Activated CD4-positive, alpha-beta T cell treated with anti-CD3 and anti-CD28 coated beads, Interleukin-2, amount 10 ng/mL, durations not matched to agents 24 days and 14 days (primary cell): ENCODE measurements at places on chromosomes 11 and 22. TPM values are rescaled to one million over a fixed set of nuclear protein-coding genes. Genes with fewer than 3 reads are reported as not detected.

- H3K27ac ChIP-seq, result no peak overlapping the region
- no peak overlapping the region for H3K4me3 ChIP-seq
- DNase-seq, result no peak
- H3K36me3 ChIP-seq, result no peaks in the 10 kb centered on the region
- no peaks in the 10 kb centered on the region for H3K4me1 ChIP-seq
These were observed 58.9 kb upstream of the THY1 start for GRCh38 chr11:119481667-119482400.

- H3K27ac ChIP-seq, result no peak overlapping the region
- no peaks in the 10 kb centered on the region for H3K4me1 ChIP-seq
- no peaks in the 10 kb centered on the region for H3K27me3 ChIP-seq
- H3K36me3 ChIP-seq, result no peaks in the 10 kb centered on the region
- DNase-seq, result no peak
- no peak overlapping the region for H3K4me3 ChIP-seq
These were observed 194.0 kb upstream of the CADM1 start for GRCh38 chr11:115698243-115698642.

DNA sequence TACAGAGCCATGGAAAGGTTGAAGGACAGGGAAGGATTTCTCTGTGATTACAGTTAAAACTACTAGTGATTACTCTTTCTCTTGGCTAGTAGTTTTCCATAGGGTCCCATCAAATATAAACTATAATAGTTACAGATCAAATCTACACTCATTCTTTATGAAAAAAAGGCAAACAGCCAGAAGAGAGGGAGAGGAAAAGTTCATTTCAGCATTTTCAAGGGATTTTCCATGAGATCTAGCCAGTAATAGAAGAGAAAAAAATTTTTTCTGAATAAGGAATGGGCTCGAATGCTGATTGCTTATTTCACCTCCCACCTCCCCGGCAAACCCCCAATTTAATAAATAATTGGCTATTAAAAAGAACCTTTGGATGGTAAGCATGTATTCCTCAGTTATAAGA is 74.8 kb upstream of the BLID start:
- H3K27me3 ChIP-seq, result peaks cover 13% of the 10 kb centered on the region
- no peaks in the 10 kb centered on the region for H3K4me1 ChIP-seq
- no peak overlapping the region for H3K27ac ChIP-seq
- H3K36me3 ChIP-seq, result no peaks in the 10 kb centered on the region

TRPM5 gene
- total RNA-seq, result not detected in 2 replicates

ACRV1 gene
- not detected in 2 replicates for total RNA-seq

DNA sequence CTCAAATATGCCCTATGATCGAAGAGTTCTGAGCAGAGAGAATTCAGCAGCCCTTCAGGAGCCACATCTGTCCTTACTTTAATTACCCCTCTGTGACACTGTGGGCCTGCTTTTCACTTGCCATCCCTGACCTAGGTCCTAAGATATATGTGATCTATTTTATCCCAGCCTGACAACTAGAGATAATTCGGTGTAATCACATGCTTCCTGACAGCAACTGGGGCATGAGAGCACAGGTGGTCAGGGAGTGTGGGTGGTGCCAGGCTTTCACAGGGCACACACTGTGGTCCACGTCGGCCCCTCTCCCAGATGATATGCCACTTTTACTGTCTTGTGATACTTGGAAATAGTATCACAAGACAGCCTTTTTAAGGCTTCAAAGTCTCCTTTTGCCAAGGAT is 3.9 kb downstream of the TUBA8 start:
- H3K27ac ChIP-seq, result no peak overlapping the region
- H3K4me3 ChIP-seq, result no peak overlapping the region
- peaks cover 2% of the 10 kb centered on the region for H3K36me3 ChIP-seq
- H3K27me3 ChIP-seq, result peaks cover 31% of the 10 kb centered on the region
- no peak for DNase-seq
- peaks cover 23% of the 10 kb centered on the region for H3K4me1 ChIP-seq

OR51E2 gene
- not detected in 2 replicates for total RNA-seq

MS4A4A gene
- not detected in 2 replicates for total RNA-seq

DNA sequence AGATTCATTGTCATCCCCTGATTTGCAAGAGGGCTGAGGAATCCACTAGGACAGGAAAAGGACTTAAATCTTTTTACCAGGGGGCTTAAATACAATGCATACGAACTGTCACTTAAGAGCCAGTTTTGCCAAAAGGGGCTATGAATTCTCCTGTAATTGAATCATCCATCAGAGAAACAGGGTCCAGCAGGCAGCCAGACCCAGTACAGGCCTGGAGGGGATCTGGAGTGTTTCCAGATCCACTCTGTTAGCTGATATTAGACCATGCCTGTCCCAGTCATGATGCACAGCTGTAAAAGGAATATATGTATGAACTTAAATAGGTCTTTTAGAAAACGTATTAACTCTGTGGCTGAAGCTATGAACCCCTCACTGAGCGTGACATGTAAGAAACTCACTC is 53.8 kb upstream of the PRSS23 start:
- H3K36me3 ChIP-seq, result no peaks in the 10 kb centered on the region
- DNase-seq, result peak; percentile 45
- H3K4me3 ChIP-seq, result no peak overlapping the region
- H3K27ac ChIP-seq, result no peak overlapping the region

PHF21B gene
- total RNA-seq, result 0.07 TPM in 2 replicates

PKP3 gene
- total RNA-seq, result not detected in 2 replicates

DNA sequence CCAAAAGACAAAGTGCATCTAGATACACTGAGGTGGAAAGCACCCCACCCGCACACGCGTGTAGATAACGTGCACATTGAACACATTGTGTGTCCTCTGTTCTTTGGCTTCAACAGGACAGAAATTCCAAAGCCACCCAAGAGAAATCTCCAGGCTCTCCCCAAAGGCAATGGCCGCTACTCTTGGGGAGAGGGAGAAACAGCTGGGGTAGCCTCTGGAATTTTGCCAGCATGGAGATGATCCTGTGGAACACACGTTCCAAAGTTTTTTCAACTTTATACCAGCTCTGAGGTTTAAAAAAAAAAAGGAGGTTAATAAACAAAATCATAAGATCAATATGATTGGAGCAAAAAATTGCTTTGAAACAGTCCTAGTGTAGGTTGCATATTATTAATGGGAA is 63.0 kb upstream of the CD82 start:
- peaks cover 7% of the 10 kb centered on the region for H3K27me3 ChIP-seq
- no peak overlapping the region for H3K4me3 ChIP-seq
- no peak overlapping the region for H3K27ac ChIP-seq
- no peaks in the 10 kb centered on the region for H3K36me3 ChIP-seq

GRCh38 chr11:22340701-22341587 is 2.8 kb downstream of the SLC17A6 start:
- no peak for DNase-seq
- no peak overlapping the region for H3K4me3 ChIP-seq
- H3K4me1 ChIP-seq, result no peaks in the 10 kb centered on the region
- H3K27me3 ChIP-seq, result peaks cover 74% of the 10 kb centered on the region
- no peak overlapping the region for H3K27ac ChIP-seq

DNA sequence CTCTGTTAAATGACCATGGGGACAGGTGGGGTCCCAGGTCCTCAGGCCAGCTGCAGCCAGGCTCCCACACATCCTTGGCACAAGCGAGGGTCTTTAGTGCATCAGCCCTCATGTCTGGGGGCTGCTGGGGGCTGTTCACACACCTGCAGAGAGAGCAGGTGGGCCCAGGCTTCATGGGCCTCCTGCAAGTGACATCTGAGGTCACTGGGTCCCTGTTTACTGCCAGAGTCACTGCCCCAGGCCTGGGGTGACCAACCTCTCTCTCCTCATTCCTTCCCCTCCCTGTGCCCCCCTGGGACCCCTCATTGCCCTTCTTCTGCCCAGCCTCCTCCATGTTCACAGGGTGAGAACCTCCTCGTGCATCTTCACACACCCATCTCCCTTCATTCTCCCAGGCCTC is 92.4 kb downstream of the RTL6 start:
- no peaks in the 10 kb centered on the region for H3K27me3 ChIP-seq
- H3K4me3 ChIP-seq, result no peak overlapping the region
- H3K36me3 ChIP-seq, result no peaks in the 10 kb centered on the region
- no peak overlapping the region for H3K27ac ChIP-seq
- no peak for DNase-seq

IFITM10 gene
- 0.12 and 0.14 TPM in 2 replicates for total RNA-seq
